GM18507 (cell line): ENCODE measurements at places on chromosomes 7 and 10.

DNA sequence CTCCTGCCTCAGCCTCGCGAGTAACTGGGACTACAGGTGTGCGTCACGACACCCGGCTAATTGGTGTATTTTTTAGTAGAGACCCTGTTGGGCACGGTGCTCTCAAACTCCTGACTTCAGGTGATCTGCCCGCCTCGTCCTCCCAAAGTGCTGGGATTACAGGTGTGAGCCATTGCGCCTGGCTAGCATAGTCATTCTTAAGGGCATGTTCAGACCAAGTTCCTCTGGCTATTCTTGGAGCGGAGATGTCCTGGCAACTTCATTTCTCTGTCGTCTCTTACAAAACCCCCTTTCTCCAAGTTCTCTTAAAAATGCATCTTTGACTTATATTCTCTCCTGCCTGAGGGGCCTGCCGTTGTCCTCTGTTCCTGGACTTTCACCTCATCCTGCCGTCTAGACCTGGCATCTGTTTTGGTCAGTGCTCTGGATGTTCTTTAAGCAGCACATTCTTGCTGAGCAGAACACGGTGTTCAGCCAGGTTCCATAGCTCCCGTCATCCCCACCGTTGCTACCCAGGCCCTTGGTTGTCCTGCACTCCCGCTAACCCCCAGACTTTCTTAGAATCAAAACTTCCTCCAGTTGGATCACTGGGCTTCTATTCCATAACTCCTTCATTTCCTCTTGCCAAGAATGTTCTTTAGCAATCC lies 509.9 kb upstream of the GALNT17 start:
- DNase-seq = no peak

DNA sequence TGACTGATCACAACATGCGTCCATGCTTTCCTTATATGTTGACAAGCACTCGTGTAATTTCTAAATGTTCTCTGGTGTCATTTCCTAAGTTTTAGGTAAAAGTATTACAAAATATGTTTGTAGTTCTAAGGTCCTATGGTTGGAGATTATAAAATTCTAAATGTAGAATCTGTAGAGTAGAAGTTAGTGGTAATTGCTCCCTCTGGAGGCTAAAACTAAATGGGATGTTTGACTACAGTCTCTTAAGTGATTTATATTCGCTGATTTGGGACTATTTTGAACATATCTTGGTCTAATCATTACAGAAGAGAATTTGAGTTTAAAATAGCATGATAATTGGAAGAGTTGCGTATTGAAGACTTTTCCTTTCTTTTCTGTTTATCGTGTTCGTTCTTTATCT lies 74.1 kb downstream of the ZMYND11 start:
- DNase-seq = no peak

DNA sequence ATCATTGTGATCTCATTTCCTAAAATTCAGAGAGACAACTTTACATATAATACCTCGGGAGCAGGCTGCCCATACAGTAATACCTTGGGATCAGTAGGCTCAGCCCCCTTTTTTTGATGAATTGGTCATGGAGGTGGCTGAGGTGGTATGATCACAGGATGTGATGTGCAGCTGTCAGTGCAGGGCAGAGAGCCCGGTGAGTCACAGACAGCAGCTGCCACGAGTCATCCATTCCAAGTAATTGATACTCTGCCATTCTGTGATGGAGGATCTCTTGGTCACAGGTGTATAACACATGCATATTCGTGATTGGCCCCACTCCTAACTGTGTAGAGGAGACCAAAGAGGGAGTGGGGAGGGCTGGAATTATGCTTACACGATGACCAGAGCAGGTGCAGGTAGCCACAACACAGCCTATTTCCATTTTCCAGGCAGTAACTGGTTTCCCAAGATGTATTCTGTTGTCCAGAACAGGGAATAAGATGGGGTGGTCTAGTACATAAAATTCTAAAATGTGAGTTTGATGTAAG lies 14.1 kb downstream of the NRCAM start:
- DNase-seq = no peak

DNA sequence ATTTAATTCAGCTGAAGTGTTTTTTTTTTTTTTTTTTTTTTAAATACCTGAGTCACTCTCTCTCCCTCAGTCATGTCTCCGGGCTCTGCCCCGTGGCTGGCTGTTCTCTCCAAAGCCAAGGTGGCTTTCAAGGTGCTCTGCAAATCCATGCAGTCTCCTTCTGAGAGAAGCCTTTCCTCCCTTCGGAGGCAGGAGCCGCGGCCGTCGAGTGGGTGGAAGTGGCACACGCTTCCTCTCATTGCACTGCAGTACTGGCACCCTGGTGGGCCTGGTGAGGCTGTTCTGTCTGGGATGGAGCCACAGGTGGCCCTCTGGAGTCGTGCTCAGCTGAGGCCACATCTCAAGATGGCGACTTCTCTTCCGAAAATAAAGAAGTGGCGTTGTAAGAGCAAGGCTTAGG lies 221.8 kb downstream of the GLRX3 start:
- no peak for DNase-seq
